Activated naive CD4-positive, alpha-beta T cell (primary cell): ENCODE measurements at places on chromosomes 2 and 18.

- no peak for DNase-seq
Observed at GRCh38 chr2:224938651-224939182, 103.6 kb downstream of the DOCK10 start.

DNA sequence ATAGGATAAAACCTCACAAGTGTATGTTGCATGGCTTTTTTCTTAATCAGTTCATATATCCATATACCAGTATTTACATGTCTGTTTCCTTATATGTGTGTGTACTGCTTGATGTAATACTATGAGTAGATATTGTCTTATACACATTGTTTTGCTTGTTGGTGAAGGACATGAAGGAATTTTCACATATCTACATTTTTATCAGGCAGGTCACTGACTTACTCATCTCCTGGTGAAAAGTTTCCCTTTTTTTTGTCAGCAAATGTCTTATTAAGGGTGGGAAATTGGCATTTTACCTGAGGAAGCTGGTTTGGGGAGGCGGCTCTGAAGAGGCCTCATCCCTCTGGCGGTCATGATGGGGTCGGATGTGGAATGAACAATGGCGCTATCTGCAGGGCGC is 61.4 kb upstream of the LYPD1 start:
- DNase-seq = no peak

GRCh38 chr18:24862201-24862816 is 401.9 kb downstream of the HRH4 start:
- no peak for DNase-seq

DNA sequence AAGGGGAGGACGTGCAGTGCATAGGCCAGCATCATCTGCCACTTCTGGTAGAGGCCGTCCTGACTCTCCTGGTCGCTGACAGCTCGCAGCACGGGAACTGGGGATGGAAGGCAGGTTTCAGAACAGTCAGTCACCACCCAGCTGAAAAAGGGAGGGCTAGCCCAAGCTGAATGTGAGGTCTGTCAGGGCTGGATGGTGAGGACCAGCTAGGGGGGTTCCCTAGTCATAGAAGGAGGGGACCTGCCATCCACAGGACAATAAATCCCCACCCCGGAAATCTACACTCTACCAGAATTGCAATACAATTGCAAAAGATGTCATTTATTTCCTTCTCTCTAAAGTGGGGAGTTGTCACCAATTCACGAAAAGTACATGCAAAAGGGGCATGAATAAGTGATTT is 15.8 kb downstream of the ABCG5 start:
- no peak for DNase-seq

GRCh38 chr2:147045113-147045512 is 799.7 kb upstream of the ACVR2A start:
- peak; percentile 1 for DNase-seq

DNA sequence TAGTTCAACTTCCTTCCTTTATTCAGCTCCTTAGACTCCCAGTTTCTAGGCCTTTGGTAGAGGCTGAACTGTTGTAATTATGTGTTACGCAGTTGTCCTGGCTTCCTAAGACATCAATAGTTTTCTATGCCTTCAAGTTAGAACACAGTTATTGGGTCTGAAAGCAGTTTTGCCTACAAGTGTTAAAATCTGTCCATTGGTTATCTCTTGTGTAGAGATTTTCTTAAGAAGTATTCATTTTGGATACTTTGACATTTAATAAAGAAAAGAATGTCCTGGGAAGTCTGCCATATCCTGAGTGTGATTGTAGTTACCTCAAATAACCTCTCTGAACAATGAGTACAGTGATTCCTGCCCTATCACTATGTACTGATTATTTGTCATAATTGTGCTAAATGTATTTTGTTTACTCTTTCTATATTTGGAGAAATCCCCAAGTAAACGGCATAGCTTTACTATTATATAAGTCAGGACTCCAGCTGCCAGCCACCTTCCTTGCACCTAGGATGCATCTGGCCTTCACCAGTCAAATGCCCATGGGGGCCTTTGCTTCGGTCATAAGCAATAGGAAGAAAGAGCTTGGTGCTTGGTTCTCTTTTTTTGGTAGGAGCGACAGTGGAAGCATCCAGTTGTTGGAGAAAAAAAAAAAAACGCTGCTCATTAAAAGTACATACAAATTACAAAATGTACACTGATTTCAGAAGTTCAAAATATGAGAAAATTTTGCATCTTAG is 449.5 kb upstream of the PKDCC start:
- no peak for DNase-seq

- DNase-seq = no peak
Observed at GRCh38 chr2:235666213-235666781, 172.5 kb downstream of the AGAP1 start.

GRCh38 chr2:218260742-218261422 is at the start of gene GPBAR1:
TSS of gene GPBAR1 (plus strand) at chr2:218261015. CDS start at chr2:218262725, 1,710 bp downstream.
- no peak for DNase-seq

DNA sequence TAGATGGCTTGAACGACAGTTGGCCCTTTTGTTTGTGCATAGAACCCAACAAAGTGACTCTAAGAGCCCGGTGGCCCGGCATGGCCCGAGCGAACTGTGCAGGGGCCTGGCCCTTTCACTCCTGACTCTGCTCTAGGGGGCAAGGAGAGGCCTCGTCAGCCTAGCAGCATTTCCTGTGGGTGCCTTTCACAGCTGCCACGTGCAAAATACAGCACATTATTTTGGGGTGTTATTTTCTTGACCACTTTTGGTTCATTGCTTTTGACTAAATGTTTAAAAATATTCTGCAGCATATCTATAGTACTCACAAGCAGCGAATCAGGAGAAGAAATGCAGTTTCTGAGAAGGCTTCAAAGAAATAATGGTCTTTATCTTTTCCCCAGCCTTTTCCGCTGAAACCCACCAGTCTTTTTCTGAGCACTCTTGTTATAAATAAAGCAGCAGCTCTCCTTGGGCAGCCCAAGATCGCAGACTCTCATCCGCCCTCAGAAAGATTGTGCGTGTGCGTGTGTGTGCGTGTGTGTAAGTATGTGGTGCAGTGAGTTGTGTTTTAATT is 31.3 kb downstream of the DGKD start:
- DNase-seq = no peak

GRCh38 chr2:97740590-97741182 is 27.3 kb downstream of the ZAP70 start:
- DNase-seq = no peak

- no peak for DNase-seq
Observed at GRCh38 chr2:16293871-16294270, 353.5 kb downstream of the MYCN start.

DNA sequence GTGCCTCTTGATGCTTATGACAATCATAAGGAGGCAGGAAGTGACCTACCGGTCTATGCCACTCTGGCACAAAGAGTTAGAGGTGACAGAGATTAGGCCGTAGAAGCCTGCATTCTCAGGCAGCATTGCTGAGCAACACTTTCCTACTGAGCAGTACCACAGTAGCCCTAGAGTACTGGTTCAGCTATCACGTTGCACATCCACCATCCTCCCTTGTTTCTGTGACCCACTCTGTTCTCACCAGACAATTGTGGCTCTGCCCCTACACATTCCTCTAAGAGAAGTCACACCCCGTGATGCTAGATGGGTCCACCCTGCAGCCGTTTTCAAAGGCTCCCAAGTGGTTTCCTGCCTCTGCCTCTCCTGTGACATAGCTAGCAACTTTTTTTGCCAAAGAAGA is 22.6 kb upstream of the SUCLG1 start:
- DNase-seq = no peak

GRCh38 chr2:189580658-189581353 is at the start of gene SLC40A1:
TSS of gene SLC40A1 (minus strand) at chr2:189580786. CDS start at chr2:189580460, 326 bp downstream.
- DNase-seq = peak; percentile 8

- DNase-seq = no peak
Observed at GRCh38 chr2:29742656-29743055, 178.7 kb downstream of the ALK start.

- no peak for DNase-seq
Observed at GRCh38 chr2:130810490-130810889, 26.2 kb upstream of the ARHGEF4 start.

- no peak for DNase-seq
Observed at GRCh38 chr2:204472375-204472774, 72.9 kb upstream of the PARD3B start.

DNA sequence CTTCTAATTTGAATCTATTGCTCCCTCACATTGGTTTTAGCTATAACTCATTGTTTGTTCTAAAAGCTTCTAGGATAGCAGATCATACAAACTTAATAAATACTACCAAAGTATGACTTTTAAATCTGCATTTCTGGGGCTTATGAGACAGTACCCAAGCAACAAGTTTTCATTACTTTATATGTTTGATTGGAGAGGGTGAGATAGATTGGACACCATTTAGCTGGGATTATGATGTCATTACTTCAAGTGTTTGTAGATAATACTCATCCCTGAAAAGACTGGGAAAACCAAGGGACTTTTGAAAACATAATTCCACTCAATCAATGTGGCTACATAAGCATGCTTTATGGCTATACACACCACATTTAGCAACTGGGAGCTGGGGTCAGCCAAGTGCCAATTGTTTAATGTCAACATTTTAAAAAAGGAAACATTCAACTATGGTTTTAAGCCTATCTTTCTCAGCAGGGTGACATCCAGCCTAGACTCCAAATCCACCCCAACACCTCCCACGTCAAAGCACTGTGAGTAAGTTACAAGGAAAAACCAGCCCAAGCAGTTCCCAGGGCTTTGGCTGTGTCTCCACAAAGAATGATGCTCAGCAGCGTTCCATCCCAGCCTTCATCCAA is 119.9 kb downstream of the ETAA1 start:
- DNase-seq = no peak
